ENCODE measurements at places on chromosomes 1 and 21.

DNA sequence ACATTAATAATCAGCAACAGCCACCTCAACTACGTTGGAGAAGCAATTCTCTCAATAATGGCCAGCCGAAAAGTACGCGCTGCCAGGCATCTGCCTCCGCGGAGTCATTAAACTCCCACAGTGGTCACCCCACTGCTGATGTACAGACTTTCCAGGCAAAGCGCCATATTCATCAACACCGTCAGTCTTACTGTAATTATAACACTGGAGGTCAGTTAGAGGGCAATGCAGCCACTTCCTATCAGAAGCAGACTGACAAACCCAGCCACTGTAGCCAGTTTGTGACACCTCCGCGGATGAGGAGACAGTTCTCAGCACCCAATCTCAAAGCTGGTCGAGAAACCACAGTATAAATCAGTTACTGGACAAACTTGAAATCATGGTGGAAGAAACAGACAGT lies 93.9 kb downstream of the KIF1B start:
- DNase-seq = no peak

DNA sequence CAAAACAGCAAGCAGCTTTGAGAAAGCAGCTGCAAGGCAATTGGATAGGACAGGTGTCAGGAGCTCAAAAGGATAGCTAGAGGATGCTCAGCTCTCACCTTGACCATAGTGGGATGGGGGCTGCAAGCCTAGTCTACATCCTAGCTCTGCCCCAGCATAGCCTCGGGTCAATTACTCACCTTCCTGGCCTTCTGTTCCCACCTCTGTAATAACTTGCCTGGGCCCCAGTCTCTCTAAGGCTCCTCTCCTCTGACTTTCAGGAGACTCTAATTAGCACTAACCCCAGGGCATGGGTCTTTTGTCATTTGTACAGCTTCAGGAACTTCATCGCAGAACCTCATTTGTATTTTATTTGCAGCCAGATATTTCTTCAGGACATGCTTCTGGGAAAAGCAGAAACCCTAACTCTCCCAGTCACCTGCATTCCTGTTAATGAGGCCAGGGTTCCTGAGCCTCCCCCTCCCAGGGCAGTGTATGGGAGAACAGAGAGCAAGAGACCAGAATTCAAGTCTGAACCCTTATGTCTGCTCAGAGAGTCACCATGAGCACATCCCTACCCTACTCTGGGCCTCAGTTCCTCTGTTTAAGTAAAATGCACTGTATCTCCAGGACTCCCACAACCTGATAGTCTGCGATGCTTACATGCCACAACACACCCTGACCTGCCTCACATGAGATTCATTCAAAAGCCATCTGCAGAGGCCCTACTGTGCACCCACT lies 108.1 kb downstream of the MATN1 start:
- no peak for DNase-seq

DNA sequence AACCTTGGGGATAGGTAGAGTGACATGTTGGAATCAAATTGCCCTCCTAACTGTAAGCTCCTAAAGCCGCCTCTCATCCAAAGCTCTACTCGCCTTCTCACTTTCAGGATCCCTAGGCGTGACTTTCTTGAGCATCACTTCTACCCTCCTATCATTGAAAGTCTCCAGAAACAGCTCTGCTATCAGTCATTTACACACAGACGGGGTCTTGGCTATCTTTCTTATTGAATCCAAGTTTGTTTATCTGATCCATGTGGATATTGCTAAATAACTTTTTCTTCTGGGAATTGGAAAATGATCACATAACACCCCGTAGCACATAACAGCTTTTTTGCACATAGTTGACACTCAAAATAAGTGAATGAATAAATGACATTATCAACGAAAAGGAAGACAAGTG lies 216.4 kb upstream of the KIAA0040 start:
- DNase-seq = no peak

GRCh38 chr1:32014199-32014947 lies 705 bp downstream of the KHDRBS1 start:
- DNase-seq = no peak

GRCh38 chr1:15261155-15262002 lies 14.4 kb downstream of the FHAD1 start:
- DNase-seq = no peak

DNA sequence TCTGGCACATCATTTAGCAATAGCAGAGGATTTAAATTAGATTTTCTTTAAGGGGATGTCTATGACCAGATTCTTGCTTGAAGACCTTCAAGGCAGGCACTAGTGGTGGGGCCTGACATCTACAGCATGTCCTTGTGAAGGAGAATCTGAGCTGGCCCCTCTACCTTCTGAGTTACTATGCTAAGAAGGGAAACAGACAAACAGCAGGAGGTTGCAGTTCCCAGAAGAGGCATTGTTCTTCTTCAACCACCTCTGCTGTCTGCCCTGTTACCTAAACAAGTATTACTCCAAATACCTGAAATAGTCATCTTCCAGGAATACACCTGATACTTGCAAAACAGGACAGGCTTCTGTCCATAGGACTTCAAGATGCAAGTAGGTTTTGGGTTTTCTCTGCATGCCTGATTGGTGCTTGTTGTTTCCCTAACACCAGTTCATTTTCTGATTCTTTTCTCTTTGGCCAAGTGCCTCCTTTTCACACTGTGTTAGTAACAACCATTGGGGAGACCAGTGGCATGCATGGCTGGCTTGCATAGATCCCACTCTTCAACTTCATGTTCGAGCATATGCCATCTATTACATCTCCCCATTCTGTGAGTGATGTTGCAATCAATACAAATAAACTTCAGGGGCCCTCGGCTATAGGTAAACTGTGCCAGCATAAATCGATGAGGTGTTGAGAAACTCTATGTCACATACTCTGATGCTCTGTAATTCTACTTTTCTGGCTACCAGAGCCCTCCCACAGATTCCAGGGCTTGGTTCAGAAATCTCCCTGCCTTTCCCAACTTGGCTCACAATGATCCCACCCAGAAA lies 93.0 kb upstream of the DUSP10 start:
- no peak for DNase-seq

- DNase-seq = no peak
These were observed 730.9 kb downstream of the PTPRU start for GRCh38 chr1:29967261-29967660.

- no peak for DNase-seq
These were observed 21.5 kb upstream of the COL11A1 start for GRCh38 chr1:103129796-103130195.

DNA sequence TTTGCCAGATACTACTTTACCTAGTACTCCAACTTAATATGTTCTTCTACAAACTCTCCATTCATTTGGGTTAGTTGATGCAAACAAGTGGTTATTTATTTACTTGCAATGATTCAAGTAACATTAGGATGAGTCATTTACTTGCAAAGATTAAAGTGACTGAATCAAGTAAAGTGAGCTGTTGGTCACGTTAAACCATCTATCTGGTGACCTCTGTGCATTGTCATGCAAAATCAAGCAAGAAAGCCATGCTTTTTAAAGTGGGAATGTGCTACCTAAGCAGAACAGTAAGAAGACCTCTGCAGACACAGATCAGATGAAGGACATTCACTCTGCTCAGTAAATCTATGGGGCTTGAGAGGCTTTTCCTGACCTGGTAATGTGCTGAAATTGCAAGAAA lies 254.7 kb downstream of the LRRIQ3 start:
- no peak for DNase-seq

GRCh38 chr21:29055080-29055479 lies 18.4 kb downstream of the CCT8 start:
- DNase-seq = no peak

Data from fibroblast of skin of left quadriceps (primary cell).